Eye (tissue), 1 donor: ENCODE measurements at places on chromosomes 6 and 20.
A peak's percentile ranks its signal among the peaks of the same experiment; 100 is the strongest.

DNA sequence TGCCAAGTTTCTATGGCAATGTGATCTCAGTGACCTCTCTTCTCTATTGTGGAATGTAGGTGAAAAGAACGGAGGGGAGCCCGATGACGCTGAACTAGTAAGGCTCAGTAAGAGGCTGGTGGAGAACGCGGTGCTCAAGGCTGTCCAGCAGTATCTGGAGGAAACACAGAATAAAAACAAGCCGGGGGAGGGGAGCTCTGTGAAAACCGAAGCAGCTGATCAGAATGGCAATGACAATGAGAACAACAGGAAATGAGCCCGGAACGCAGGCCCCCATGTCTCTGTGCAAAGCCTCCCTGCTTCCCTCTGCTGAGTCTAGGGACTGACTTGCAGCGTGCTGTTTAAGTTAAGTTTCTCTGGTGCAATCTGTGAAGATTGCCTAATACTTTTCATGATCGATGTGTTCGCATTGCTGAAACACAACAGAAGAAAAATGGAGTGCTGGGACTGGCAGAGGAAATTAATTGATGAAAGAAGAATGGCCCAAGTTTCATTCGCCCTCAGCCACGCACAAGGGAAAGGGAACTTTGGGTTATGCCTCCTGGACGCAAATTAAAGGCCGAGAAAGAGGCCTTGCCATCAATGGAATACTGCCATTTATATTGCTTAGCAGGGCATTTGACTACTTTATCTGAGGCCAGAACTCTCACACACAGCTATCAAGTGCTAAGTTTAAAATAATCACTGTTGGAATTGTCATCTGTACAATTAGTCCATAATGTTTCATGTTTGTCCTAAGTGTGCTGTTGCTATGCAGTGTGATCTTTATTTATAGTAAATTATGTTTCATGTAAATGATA is 146.4 kb downstream of the AKAP7 start:
- peak; percentile 30 for DNase-seq

- no peak for DNase-seq
Observed at GRCh38 chr6:62721408-62721807, 435.4 kb upstream of the KHDRBS2 start.

DNA sequence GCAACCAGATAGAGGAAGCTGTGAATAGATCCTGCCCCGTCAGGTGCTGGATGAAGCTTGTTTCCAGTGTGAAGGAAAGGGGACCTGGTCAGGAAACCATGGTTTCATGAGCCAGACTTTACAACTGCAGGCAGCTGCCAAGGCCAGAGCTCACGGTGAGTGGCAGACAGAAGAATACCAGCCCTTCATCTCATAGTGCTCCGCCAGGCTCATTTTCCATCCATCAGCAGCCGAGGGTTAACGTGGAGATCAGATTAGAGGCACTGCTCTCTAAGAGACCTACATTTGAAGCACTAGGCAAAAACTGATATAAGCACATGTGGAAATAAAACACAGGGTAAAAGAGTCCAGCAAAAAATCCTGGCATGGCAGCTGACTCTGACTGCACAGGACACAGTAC is 172.4 kb downstream of the CD24 start:
- DNase-seq = no peak

DNA sequence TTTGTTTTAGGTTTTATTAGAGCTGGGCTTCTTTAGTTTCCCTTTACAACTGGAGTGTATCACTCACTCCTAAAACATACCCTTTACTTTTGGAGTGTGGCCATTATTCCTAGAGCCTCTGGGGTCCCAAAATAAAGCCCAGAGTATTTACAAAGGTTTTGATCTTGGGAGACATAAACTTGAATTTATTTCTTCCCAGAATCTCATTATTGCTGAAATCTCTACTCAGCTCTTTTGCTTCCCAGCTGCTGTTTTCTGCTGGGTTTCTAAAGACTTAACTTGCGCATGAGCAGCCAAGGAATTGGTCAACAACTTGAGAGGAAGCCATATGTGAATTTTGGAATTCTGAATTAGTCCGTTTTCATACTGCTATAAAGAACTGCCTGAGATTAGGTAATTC is 94.5 kb upstream of the NRSN1 start:
- no peak for DNase-seq

DNA sequence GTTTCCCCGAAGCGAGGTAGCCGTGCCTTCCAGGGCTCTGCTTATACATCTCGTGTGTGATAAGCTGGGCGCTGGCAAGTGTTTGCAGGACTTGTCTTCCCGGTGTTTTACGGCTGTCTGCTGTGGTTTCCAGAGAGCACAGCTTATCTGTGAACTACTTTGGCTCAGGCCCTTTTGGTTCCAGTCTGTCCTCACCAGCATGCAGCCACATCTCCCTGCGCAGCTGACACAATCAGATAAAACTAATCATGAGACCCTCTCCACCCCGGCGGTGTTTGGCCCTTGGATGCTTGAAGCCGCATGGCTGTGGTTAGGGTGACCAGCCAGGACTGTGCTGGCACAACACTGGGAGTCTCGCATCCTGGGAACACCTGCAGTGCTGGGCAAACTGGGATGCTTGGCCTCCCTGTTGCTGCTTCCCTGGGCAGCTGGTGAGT is 241.8 kb upstream of the FOXQ1 start:
- no peak for DNase-seq

- no peak for DNase-seq
Observed at GRCh38 chr20:31515072-31515774, 981 bp downstream of the HM13 start.

DNA sequence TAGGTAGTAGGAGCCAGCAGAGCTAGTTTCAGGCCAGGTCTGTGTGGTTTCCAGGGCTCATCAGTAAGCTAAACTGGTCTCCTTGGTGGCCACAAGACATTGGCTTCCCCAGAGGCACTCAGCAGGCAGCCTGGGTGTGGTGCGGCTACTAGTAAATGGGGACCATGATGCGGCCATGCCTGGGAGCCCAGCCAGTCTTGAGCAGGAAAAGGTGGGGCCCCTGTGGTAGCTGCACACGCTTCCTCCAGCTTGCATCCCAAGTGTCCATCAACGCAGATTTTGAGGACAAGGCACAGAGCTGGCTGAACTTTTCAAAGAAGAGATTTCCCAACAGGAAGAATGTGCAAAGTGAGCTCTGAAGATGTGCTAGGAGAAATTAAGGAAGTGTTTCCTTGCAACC is 107.4 kb upstream of the NAA20 start:
- no peak for DNase-seq

DNA sequence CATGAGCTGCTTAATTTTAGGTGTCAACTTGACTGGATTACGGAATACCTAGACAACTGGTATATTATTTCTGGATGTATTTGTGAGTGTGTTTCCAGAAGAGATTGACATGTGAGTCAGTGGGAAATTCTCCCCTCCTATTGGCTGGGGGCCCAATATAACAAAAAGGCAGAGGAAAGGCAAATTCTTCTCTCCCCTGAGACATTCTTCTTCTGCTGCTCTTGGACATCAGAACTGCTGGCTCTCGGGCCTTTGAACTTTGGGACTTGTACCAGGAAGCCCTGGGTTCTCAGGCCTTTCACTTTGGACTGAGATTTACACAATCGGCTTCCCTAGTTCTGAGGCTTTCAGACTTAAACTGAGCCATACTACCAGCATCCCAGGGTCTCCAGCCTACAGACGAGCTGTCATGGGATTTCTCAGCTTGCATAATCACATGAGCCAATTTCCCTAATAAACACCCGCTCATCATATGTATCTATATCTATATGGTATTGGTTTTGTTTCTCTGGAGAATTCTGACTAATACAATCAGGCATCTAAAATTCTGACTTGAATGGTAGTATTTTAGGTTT is 7.6 kb upstream of the BTN3A3 start:
- no peak for DNase-seq

- peak; percentile 60 for DNase-seq
Observed at GRCh38 chr6:166572370-166573261, 13.9 kb downstream of the RAMACL start.

DNA sequence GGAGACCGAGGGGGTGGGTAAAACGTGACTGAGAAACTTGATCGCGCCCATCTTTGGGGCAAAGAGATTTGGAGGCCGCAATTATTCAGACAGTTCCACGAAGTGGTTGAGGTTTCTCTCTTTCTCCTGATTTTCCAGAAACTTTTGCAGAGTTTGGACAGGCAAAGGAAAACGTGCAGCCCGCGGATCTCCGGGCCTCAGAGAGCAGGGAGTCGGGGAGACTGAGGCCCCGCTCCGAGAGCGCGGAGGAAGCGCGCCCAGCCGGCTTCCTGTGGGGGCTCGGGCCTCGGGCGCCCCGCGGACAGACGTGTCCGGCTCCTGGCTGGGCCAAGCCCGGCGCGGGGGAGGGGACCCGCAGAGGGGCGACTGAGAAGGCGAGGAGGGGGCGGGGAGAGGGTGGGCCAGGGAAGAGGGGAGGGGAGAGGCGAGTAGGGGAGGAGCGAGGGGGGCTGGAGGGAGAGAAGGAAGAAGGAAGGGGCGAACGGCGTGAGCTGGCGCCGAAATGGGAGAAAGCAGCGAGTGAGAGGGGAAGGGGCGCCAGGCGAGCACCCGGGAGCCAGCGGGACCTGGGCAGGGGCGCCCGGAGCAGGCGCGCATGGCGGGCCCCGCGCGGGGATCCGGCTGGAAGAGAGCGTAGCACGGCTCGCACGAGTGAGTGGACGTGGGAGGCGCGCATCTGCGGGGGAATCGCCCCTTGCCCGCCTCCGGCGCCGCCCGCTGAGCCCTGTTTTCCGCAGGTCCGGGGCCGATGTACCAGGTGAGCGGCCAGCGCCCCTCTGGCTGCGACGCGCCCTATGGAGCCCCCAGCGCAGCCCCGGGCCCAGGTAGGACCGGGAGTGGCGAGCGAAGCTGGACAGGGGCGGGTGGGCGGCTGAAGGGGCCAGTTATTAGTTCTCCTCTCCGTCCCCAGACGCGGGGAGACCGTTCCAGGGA is at the start of gene MDFI:
TSS of gene MDFI (plus strand) at position 467 of the 933 bp plus-strand sequence. CDS start at position 749, 282 bp downstream.
- peak; percentile 82 for DNase-seq

DNA sequence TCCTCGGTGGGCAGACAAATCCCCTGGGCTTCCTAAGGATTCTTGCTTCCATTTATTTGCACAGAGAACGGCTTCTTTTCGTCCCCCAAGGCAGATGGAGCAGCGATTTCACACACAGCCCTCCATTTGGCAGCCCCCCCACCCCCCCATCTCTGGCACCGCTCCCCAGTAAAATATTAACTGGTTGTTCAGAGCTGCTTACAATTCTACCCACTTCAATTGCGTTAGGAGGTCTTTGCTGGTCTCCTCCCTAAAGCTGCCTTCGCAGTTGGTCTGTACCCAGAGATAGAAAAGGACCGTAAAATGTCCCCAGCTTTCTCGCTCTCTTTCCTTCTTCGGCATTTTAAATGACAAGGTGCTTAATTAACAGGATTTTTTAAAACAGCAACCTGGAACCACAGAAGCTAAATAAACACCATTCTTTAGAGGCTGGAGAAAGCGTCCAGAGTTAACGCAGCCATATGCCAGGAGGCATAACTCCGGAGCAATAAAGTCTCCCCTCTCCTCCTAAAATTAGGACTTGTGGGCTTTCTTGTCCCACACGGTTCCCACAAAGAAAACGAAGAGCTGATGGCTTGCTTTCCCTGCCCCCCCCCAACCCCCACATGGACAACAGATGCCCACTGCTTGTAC is 1.7 kb upstream of the ZMYND8 start:
- DNase-seq = peak; percentile 69

DNA sequence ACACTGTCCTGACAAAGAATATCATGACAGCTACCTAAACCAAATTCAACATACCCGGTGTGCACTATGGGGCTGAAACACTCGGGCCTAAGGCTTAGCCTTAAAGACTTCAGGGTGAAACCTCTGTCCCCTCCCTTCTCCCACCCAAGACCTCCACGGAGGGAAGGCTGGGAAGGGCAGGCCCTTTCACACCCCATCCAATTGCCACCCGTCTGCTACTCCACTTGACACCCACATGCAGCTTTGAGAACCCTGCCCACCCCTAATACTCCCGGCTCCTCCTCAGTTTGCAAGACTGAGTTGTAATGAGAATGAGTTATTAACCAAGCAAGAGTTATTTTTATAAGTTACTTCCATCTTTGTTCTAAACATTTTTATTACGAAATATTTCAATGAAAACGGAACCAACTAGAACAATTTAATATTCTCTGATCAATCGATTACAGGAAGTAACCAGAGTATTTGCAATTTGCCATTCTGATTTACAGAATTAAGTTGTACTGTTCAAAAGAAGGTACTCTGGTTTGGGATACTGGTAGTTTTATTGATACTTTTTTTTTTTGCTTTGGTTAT is 3.7 kb downstream of the TAF4 start:
- no peak for DNase-seq

DNA sequence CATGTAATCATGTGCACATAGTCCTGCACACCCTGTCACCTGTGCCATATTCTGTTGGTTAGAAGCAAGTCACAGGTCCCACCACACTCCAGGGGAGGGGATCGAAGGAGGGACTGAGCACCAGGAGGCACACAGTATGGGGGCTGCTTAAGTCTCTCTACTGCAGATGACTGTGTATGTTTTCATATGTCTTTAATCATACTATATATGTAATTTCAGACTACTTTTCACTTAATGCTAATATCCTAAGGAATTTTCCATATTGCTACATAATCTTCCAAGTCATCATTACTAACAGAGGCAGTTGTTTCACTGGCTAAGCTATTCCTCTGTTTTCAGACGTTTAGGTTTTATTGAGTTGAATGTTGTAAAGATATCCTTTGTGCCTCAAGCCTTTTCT is 10.8 kb downstream of the EFCAB8 start:
- DNase-seq = no peak

DNA sequence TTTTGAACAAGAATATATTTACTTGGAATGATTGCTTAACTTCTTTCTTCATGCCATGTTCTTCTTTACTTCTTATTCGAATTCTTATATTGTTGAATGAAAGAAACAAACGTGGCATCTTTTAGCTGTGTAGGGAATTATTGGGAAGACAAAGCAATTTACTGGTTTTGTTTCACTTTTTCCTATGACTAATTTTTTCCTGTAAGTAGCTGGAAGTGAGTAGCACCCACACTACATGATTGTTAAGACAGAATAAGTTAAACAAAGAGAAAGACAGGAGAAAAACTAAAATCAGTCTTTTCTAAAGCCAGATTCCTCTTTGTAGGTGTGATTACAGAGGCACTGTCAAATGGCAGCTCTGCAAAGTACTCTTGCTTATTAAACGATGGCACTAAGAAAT is 593.4 kb downstream of the EYS start:
- DNase-seq = no peak

GRCh38 chr6:156731396-156731795 is 45.8 kb upstream of the ARID1B start:
- peak; percentile 58 for DNase-seq

DNA sequence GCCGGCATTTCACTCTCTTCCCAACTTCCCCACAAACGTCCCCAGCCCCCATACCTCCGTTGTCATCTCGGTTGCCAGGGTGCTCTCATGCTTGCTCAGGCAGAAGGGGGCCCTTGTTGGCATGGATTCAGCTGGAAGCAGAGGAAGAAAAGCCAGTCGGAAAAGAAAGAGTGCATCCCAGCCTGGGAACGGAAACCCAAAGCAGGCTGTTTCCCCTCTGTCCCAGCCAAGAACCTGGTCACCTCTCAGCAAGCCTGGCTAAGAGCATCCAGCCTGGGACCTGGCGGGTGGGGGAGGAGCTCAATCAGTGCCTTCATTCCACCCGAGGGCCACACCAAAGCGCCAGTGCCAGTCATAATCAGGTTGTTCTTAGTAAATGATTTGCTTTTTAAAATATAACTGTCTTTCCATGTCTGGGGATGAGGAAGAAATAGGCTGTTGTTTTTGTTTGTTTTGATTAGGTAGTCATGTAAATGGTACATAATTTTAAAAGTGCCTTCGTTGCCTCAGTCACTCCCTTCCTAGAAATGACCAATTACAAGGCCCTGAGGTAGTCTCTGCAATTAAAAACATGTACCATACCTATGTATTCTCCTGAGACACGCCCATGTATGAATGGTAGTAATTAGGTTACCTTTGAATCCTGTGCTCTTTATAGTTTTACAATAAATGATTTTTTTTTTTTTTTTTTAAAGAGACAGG is 21.1 kb downstream of the CHMP4B start:
- peak; percentile 85 for DNase-seq

- DNase-seq = no peak
Observed at GRCh38 chr6:72659754-72660153, 37.9 kb downstream of the KCNQ5 start.
